ENCODE measurements at places on chromosomes 3 and 15.

DNA sequence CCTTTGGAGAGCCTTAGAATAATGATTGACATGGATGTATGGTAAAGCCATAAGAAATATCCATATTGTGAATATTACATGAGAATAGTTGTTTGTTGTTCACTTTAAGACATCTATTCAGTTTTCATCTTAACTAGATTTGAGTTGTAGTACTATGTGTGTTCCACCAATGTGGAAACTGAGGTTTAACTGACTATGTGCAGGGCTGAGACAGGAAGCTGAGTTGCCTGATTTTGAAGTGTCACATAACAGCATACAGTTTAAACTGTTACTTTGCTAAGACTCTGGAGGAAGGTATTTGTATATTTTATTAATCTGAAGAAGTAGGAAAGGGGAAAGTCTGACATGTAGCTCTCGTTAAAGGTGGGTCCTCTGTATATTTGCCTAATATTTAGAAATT, 2.1 kb downstream of the ECT2 start:
- DNase-seq = no peak

DNA sequence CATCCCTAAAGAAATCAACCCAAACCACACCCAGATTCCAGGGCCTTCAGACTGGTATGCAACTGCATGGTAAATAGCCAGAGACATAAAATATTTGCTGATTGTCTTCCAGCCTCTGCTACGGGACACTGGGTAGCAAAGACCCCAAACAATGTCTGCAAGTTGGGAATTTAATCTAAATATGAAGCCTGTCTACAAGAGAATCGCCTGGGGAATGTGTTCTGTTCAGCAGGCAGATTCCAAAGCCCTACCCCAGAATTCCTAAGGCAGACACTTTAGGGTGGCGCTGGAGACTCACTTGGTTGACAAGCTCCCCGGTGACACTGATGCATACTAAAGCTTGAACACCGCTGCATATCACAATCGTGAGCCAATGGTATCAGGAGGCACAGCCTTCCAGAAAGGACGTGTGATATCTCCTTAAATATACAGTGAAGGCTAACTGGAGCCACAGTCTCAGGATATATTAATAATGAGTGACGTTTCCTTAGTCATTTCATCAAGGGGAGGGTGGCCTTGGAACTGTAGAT, 684.1 kb downstream of the NTRK3 start:
- DNase-seq = no peak

DNA sequence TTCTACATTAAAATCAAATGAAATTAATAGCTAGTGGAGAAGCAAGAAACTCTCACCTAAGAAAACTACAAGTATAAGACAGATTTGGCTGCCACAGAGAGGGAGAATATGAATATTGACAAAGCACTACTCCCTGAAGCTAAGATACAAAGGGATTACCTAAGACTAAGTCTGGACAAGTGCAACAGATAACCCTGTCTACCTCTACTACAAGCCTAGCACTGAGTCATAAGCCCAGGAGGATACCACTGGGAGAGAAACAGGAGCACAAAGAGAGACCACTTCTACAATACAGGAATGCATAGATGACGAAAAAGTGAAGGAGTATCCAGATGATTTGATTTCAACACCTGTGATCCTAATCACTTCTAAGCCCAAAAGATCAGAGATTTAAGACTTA, 10.4 kb downstream of the ATP13A4 start:
- no peak for DNase-seq

- peak; percentile 70 for DNase-seq
These were observed 12.8 kb downstream of the MAN2A2 start for GRCh38 chr15:90915808-90916440.

- no peak for DNase-seq
These were observed 250.5 kb downstream of the FEZF2 start for GRCh38 chr3:62122819-62123218.

DNA sequence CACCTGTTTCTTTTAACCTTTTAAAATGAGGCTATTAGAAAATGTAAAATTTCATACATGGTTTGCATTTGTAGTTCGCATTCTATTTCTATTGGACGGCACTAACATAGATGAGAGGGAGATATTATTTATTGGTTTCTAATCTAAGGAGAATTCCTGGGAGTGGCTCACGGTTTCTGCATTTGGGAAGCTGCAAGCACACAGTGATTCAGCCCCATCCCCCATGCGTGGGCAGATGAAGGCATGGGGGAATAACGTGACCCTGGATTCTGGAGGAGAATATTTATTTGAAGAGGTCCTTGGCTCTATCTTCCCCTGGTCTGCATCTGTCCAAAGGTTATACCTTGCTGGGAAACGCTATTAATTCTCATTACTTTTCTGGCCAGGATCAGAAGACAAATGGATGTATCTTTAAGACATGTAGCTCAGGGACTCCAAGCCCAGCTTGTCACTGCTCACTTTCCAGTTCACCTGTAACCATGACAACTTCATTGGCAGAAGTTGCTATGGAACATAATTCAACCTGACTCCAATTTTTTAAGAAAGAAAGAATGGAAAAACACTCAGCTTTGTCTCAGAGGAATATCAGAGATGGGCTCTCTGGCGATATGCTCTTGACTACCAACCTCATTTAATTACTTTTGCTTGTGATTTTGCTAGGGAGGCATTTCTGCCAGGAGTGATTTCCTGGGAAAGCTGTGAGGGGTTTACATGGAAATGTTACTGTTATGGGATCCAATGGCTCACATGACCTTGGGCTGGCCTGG, 27.2 kb upstream of the POMGNT2 start:
- no peak for DNase-seq

DNA sequence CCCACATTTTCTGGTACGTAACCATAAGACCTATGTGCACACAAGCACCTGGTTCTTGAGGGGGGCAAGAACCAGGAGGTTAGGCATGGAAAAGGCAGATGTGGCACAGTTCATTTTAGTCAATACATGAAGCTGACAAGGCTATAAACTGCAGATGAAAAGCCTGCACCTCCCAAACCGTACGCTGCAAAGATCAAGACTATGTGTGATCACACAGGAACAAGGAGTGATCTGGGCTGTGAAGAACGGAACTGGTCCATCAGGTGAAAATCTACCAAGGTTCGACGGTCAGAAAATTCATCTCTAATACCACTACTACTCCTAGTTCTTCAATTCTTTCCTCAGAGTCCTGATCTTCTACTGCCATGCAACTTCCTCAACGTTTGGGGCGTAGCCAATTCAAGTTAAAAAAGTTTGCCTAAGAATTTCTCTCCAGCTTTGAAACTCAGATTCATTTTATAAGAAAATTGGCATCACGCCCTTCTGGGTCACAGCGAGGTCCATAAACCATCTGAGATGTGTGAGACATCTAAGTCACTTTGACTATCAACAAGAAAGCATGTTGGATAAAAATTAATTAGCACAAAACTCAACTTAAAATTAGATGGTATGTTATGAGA, 41.9 kb downstream of the PLD1 start:
- no peak for DNase-seq

DNA sequence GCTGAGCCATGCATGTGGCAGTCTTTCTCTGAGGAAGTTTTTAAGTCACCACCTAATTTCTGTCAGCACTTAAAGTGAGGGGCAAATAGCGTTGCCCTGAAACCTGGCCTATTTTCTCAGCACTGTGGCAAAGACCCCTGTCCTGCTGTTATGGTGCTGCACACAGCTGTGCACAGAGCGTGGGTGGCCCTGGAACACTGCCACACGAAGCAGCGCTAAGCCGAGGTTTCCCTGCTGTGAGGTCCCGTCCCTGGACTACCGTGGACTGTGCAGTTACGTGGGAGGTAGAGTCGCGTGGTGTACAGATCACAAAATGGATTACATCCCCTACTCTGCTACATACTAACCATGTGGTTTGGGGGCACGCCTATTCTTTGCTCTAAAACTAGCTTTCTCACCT, 101.6 kb upstream of the NR2E3 start:
- peak; percentile 78 for DNase-seq

GRCh38 chr3:72418244-72418643, 430.0 kb downstream of the SHQ1 start:
- DNase-seq = no peak

DNA sequence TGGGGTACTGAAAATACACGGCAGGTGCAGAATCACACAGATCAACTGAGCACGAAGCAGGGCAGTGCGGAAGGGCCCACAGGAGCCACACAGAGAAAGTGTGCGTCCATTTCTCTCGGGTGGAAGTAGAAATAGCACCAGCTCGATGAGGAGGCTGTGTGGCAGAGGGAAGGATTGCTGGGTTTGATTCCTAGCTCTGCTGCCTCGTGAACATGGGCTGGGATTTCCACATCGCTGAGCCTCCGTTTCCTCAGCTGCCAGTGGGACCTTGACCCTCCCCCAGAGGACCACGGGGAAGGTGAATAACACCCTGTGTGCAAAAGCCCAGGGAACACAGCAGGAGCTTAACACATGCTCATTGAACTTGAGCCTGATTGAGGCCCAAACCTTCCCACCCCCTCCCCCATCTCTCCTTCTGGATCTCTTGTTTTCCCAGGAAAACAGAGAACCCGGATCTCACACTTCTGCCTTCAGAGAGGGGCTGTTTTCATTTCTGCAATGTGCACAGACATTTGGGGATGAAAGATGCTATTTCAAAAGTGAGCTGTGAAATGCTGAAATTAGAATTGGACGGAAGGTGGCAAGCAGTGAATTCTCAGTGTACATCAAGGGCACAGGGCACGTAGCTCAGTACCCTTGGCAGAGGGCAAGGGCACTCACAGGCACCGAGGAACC, 38.4 kb downstream of the ABTB1 start:
- DNase-seq = peak; percentile 38

DNA sequence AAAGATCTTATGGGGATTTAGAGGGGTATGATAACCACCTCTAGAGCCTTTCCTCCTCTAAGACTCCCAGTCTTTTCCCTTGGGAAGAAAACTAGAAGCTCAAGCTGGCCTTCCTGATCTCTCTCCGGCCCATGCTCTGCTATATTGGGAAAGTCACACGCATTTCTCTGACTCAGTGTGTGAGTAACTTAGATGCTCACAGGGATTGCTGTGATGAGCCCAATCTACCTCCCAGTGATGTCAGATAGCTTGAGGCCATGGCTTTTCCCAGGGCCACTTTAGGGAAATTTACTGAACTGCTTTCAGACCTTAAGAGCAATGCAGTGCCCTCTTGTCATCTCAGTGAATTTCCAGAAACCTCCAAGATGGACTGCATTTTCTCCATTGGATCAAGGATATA, 8.6 kb upstream of the ST8SIA2 start:
- no peak for DNase-seq

DNA sequence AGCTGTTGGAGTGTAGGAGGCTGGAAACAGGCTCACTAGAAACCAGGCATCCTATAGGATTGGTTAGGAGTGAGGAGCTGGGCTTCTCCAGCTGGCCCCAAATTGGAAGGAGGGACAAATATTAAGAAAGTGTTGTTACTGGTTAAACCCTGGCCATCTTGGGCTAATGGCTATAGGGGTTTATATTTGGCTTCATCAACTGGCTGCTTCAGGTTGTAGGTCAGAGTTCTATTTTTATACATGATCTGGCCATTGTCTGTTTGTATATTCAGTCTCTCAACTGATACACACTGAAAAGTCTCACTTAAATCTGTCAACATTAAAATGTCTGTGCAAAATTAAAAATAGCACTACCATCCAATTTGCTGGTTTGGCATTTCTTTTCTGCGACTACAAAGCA, 70.2 kb upstream of the ARRDC4 start:
- DNase-seq = no peak

- no peak for DNase-seq
These were observed 552 bp upstream of the XYLB start for GRCh38 chr3:38345879-38346586.

GRCh38 chr3:169836078-169836941, 23.6 kb upstream of the LRRC34 start:
- no peak for DNase-seq

GRCh38 chr15:52097180-52097579, 15.4 kb downstream of the BCL2L10 start:
- no peak for DNase-seq

GRCh38 chr3:180693656-180694055, 14.4 kb upstream of the CCDC39 start:
- no peak for DNase-seq

- DNase-seq = no peak
These were observed 130.4 kb downstream of the FRMD5 start for GRCh38 chr15:44064706-44065105.

- no peak for DNase-seq
These were observed 38.0 kb upstream of the COPB2 start for GRCh38 chr3:139427283-139428060.

DNA sequence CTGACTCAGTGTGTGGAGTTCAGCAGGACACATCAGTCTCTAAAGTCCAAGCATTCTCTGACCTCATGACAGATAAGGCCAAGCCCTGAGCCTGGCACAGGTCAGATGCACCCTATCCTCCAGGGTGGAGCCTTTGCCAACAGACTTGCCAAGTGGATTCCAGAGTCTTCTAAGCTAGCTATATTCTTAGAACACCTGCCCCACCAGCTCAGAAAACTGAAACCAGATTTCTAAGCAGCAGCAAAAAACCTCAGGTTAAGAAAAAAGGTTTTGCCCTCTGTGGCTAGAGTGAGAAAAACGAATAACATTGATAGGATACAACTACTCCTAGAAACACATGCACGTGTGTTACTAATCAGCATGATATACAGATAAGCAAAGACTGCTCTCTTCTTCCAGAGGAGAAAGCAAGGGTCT, 11.6 kb downstream of the RMDN3 start:
- DNase-seq = peak; percentile 4

DNA sequence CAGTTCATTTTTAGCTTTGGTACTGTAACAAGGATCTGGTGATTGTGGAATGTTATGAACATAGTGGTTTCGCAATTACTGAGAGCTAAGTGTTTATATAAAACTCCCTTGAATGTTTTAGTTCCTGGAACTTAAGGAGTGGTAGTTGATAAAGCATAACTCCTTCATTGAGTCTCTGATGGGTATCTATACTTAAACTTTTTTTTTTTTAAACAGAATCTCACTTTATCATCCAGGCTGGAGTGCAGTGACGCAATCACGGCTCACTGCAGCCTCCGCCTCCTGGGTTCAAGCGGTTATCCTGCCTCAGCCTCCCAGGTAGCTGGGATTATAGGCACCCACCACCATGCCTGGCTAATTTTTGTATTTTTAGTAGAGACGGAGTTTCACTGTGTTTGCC, 11.3 kb downstream of the PRKCI start:
- DNase-seq = no peak

DNA sequence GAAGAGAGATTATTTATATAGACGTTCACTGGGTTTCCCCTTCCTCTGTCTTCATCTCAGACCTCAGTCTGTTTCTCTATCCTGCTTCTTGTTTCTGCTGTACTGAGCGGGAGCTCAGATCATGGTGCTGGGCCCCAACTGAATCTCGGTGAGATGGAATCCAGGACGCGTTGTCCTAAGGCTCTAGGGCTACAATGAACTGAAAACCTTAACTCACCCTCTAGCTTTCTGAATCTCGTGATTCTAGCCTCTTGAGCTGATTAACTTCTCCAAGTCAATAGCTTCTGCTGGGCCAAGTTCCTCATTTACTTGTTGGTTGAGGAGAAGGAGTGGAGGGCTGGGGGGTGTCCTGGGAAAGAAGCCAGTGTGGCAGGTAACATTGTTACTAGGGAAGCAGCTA, 32.7 kb upstream of the MAP3K13 start:
- DNase-seq = no peak

- no peak for DNase-seq
These were observed 103.6 kb downstream of the CACNA2D3 start for GRCh38 chr3:54225841-54226528.
